ENCODE measurements at places on chromosomes 2 and 18.

DNA sequence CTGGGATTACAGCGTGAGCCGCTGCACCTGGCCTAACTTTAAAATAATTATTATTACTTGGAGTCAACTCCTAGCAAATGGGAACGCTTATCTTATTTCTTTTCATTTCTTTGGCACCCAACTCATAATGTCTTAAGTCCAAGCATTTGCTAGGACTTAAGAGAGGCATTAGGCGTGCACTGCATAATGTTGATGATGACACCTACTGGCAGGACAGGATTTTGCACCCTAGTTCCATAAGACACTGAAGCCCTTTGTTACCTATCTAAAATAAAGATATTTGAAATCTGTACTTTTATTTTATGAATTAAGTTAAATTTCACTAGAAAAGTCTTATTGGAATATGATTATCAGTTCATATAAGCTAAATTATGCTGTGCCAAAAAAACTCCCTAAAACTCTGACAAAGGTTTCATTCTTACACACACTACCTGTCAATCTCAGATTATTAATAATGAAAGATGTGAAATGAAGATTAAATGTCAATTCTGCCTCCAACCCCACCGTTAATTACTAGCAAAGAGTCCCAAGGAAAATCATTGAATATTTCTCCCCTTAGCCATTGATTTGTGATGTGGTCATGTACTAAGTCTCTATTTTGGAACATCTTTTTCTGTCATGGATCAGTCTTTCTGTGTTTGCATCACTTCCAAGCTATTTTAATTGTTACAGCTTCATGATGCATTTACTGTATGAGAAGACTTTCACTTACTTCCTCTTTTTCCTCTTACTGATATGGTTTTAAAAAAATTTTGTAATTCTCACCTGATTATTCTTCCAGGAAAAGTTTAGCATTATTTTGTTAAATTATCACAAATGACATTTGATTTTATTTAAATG lies 12.7 kb upstream of the CDH2 start:
- DNase-seq = no peak

GRCh38 chr2:45721150-45721549 lies 69.7 kb downstream of the PRKCE start:
- DNase-seq = no peak

DNA sequence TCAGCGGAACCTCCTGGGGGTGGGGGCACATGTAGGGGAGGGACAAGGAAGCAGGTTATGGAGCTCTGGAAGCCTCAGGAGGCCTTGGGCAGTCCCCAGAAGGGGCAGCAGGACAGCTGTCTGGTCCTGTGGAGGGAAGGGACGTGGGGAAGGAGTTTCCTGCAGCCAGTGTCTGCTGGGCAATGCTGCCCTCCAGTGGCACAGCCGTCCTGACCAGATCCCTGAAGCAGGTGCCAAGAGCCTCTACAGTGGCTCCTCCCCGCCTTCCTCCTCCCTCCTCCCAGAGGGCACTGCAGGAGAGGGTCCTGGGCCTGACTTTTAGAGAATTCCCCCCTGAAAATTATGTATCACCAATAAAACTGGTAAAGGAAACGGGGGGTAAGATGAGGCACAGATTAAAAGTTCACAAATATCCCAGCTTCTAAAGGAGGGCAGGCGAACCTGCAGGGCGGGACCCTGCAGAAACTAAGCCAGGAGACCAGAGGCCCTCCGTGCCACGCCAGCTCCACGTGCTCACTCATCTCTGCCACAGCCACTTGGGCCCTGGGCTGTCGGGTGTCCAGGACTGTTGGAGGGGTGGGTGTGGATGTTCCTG lies 258.5 kb downstream of the TWIST2 start:
- DNase-seq = no peak

DNA sequence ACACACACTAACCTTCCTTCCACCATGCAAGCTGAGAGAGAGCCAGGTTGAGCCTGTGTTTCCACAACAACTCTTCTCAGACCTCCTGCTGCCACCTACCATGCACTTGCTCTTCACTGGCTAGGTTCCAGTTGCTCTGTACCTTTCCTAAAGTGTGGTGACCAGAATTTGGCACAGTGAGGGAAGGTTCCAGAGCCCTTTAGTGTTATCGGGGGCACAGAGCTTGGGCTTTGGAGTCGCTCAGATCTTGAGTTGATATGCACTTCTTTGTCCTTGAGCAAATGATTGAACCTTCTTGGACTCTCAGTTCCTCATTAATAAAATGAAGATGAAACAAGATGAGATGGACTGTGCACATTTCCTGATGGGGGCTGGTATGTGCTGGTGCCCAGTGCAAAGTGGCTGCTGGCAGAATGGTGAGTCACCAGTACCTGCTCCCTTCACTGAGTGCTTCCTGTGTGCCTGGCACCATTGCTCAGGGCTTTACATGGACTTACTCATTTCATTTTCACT lies 47.1 kb downstream of the NEDD4L start:
- DNase-seq = no peak

DNA sequence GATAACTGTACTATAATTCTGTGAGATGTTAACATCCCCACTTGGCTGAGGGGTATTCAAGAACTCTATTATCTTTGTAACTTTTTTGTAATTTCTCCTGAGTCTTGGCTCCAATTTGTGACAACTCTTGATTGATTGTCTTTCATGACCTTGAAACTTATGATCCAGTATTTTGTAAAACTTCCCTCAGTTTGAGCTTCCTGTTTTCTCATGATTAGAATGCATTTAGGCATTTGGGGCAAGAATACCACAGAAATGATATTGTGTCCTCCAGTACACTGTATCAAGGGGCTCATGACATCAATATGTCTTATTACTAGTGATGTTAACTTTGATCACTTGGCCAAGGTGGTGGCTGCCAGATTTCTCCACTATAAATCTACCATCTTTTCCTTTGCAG lies 37.4 kb downstream of the PNO1 start:
- no peak for DNase-seq

DNA sequence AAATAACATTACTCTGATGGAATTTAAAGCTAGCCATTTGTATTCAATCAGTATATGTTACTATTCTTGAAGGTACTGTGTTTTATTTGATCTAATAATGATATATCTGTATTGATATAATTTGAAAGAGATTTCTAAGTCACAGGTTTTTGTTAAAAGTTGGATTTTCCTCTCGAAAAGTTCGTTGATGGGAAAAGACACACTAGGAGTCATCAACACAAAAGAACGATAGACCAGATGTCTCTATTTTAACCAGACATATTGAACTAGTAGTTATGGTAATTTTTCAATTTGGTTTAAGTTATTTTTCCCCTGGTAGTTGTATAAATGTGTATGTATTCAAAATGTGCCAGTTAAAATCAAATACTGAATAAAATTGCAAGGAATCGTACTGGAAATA lies 2.5 kb downstream of the ASXL3 start:
- no peak for DNase-seq

DNA sequence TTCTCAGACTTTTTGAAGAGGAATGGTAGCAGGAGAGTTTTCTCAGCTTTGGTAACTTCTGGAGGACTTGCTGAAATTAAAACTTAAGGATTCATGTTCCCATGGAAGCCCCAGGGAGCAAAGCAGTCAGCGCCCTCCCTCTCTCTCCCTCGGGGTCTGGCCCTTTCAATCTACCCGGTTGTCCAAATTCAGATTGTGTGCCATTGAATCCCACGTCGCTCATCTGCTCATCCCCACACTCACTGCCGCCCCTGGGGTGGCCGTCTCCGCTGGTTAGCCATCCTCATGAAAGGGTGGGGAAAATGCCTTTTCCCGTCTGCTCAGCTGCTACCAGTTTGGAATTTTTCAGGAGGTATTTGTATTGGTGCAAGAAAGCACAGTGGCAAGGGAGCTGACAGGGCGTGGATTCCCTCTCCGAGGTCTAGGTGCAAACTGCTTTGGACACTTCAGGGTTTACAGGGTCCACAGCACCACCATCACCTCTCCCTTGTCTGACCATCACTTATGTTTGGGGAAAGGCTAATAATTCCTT lies 27.1 kb downstream of the MCFD2 start:
- DNase-seq = no peak

DNA sequence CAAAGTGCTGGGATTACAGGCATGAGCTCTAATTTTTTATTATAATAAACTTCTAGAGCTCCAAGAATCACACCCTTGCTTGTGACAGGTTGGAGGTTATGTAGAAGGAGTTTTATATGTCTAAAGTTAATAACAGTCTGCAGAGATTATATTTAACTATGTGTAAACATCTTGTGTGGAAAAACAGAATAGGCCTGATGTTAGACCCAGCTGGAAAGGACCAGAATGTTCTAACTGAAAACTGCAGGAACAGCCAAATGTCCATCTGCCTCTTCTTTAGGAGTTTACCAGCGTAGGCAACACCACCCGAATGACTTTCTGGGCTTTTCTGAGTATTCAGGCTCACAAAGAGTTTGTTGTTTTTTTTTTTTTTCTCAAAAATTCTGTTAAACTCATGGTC lies 67.1 kb upstream of the CDCA7 start:
- DNase-seq = no peak

GRCh38 chr2:127573298-127573697 lies 37.8 kb downstream of the MYO7B start:
- DNase-seq = no peak

DNA sequence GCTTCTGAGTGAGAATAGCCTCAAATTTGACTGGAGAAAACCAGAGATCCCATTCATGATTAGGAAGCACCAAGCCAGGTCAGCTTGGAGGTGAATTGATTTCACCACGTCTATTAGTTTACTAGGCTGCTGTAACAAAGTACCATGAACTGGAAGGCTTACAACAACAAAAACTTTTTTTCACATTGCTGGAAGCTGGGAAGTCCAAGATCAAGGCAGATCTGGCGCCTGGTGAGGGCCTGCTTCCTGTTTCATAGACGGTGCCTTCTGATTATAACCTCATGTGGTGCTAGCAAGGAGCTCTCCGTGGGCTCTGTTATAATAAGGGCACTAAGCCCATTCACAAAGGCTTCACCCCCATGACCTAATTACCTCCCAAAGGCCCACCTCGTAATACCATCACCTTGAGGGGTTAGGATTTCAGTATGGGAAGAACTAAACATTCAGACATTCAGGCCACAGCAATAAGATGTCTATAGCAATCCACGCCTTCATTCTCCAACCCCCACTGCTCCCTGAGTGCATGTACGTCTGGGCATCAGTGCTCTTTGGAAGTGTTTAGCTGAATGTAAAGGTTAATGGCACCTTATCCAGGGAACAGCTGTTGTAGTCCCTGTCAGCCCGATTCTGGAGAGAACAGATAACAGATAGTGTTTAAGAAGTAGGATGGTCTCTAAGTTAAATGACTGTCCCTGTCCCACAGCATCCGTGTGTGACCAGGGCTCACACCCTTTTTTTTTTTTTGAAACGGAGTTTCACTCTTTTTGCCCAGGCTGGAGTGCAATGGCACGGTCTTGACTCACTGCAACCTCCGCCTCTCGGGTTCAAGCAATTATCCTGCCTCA lies 89.2 kb downstream of the SOCS6 start:
- no peak for DNase-seq

GRCh38 chr18:11798271-11798670 lies 52.9 kb upstream of the CHMP1B start:
- DNase-seq = no peak

DNA sequence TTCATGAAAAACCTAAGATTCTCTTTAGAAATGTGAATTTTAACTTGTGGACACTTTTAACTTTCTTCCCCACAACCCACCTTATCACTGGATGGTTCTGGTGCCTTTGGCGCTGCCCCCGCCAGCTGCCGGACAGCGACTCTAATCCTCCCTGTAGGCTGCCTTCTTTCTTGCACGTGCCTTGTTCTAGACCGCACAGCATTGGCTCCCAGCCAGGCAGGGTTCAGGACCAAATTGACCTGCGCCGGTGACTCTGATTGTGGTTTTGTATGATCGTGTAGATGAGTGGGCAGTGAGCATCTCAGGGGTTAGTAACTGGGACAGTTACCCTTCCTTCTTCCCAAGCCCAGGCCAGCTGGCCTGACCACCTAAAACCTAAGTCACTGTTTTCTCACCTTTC lies 106.8 kb downstream of the ASAP2 start:
- no peak for DNase-seq

GRCh38 chr2:181657379-181657778 lies 474 bp upstream of the CERKL start:
- DNase-seq = no peak

DNA sequence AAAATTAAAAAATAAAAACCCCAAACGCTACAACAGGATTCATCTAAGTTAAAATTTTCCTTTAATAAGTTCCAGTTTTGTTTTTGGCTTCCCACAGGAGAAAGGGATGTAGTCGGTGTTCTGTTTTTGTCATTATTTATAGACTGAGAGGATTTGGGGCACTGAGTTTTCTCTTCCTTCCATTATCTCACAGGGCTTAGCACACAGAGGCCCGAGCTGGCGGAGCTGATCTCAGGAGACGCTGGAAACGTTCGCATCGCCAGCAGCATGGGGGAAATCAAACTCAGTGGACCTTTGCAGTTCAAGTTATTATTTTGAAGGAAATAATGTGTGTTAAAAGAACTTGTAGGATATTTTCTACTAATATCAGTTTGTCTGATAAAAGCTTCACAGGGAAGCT lies 669.7 kb upstream of the SALL3 start:
- no peak for DNase-seq

GRCh38 chr2:212520340-212520739 lies 18.3 kb downstream of the ERBB4 start:
- no peak for DNase-seq

- no peak for DNase-seq
These were observed 100.0 kb downstream of the POLE4 start for GRCh38 chr2:75058427-75058826.

- no peak for DNase-seq
These were observed 138.1 kb downstream of the DTNA start for GRCh38 chr18:34848156-34848555.

Data from naive thymus-derived CD8-positive, alpha-beta T cell (primary cell).